ENCODE measurements at places on chromosomes 6 and 20.

GRCh38 chr6:128725271-128726233 is 157.4 kb upstream of the LAMA2 start:
- DNase-seq: peak; percentile 27

DNA sequence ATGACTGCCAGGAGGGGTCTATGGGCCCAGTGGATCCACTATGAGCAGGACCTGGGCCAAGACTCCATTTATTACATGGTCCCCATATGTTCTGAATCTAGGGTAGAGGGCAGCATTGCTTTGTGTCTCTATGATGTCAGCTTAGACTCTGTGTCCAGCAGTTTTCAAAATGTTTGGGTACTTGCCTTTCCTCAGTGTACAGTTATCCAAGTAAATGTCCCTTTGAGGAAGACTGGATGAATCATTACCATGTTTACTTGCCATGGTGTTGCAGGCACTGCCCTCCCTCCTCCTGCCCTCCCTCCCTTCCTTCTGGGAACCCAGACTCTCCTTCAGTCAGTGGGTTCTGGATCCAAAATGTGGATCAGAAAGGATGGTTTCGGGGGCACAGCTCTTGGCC is 108.6 kb downstream of the NRN1 start:
- no peak for DNase-seq

GRCh38 chr20:39468703-39469102 is 506.6 kb downstream of the DHX35 start:
- no peak for DNase-seq

DNA sequence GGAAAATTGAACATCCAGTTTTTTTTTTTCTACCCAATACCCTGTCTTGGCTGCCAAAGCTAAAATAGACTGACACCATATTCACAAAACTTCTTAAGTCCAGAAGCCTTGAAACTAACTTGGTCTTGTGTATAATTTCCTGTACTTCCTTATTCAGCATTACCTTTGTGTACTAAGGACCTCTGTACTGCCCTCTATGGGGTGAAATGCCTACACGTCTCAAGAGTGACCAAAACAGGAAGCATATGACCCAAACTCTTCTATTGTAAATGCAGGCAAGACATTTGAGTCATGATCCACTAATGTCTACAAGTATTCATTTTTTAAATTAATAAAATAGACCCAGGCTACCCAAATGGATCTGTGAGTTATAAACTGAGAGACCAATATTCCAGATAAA is 50.4 kb downstream of the HMGCLL1 start:
- DNase-seq: no peak

DNA sequence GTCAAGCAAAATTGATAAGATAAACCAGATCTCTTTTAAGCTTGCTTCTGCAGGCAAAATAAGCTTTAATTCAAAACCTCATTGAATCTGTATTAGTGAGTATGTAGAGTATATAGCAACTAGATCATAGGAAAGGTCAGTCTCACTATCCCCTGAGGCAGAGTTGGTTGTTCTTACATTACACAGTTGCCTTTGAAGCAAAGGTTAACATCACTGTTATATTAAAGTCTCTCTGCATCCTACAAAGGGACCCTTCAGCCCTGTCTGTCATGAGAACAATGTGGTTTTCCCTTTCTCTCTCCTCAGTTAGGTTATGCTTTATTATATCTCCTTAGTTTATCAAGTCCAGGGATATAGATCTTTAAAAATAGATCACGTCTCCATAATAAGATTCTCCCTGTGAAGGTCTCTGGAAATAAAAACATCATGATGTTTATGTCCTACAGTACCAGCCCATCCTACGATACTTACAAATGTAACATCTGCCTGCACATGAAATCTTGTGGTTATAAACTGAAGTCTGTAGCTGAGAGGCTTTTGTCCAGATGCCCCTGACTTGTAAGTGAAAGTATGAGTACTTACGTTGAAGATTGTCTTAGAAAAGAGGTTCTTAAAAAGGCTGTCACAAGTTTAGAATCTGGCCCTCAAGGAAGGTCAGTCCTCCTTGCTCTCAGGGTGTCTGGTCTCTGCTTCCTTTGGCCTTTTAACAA is 103.6 kb downstream of the VIP start:
- DNase-seq: no peak

DNA sequence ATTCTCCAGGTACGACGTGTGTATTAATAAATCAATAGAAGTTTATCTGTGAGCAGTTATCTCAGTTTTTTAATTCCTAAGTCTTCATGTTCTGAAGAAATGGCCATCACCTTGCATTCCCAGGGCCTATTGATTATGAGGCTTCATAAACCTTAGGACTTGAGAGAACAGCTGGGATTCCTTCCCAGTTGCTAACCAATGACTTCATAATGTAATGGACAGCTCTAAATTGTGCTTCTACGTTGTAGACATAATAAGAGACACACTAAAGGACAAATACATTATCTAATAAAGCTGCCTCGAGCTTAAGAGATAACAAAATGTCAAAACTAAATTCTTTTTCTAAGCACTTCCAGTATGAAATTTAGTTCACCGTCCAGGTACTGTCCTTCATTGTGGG is 30.6 kb downstream of the TSHZ2 start:
- no peak for DNase-seq

GRCh38 chr6:22026164-22026678 is 270.6 kb downstream of the PRL start:
- DNase-seq: no peak

GRCh38 chr20:18003897-18004296 is 35.1 kb downstream of the MGME1 start:
- no peak for DNase-seq

DNA sequence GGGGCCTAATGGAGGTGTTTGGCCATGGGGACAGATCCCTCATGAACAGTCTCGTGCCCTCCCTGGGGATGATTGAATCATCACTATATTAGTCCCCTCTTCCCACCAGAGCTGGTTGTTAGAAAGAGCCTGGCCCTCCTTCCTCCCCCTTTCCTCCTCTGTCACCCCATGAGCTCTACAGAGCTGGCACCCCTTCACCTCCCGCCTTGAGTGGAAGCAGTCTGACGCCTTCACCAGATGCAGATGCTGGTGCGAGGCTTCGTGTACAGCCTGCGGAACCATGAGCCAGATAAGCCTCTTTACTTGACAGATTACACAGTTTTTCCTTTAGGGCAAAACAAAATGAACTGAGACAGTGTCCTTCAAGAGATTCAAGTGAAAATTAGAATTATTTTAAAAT is 74.4 kb upstream of the RIPOR2 start:
- DNase-seq: no peak

GRCh38 chr6:41677124-41677921 is 39.1 kb downstream of the MDFI start:
- no peak for DNase-seq

DNA sequence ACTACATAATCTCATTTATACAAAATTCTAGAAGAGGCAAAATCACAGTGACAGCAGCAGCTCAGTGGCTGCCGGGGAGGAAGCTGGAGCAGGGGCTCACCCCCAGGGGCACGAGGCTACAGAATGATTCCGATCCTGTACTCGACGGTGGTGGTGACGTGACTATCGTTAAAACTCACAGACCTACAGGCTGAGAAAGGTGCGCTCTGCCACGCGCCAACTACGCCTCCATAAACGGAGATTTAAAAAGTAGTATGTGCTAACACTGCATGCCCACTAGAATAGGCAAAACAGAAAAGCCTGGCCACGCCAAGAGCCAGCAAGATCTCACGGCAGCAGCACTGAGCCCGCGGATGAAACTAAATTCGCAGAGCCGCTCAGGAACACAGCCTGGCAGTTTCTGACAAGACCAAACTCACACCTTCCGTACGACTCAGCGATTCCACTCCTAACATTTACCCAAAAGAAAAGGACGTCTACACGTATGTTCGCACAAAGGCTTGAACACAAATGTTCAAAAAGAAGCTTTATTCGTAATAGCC is 25.2 kb downstream of the TAF4 start:
- no peak for DNase-seq

DNA sequence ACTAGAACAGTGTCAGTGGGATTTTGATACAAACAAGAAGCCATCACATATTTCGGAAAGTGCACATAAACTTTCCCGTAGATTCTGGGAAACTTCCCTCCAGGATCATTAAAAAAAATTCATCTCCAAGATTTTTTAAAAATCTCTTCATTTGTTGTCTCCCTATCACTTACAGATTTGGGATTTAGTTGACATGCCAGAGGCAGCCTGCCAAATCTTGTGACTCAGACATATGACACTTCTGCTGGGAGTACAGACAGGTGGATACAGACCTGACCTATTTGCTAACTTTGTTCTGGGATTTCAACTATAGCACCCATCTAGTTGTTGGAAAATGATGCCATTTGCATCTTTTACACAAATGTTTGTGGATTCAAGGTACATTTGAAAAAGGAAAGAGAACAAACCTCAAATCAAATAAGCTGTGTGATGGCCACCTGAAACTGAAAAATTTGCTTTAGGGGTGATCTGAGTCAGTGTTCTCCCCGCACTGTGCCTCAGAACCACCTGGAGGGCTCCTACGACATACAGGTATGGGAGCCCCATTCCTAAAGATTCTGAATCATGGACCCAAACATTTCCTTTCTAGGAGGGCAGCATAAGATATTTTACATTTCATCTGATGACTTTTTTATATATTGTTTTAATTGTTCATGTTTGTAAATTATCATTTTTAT is 21.9 kb upstream of the CD2AP start:
- no peak for DNase-seq

- DNase-seq: no peak
Measured at GRCh38 chr6:79030511-79030910, 47.5 kb downstream of the PHIP start.

DNA sequence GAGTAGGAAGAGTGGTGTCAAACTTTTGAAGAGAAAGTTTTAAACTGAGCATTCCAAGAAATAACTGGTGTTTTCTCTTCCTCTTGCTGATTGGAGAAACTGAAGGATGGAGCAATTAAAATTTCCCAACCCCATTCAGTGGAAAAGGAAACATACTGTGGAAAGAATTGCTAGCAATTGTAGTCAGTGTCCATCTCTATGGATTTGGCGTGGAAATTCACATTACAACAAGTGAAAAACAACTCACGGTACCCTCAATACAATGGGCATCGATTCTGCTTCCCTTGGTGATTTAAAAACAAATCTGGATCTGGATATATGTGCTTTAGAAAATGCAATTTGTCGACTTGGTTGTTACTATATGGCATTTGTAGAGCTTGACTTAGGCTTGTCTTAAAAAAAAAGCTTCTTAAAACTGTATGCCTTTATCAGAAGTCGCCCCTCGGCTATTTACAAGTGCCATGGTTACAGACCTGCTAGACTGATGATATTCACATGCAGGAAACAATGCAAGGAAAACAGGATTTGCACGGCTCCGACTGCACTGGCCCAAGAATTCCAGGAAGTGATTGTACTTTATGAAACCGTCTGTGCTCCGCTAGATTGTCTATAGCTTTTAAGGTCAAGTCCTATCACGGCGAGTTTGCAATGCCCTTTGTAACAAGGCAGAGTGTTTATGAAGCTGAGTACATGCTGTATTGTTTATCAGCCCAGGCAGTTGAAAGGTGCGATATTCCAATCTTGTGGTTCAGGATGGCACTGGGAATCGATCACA is 131.7 kb upstream of the PHACTR1 start:
- DNase-seq: no peak

GRCh38 chr6:135525594-135525993 is 28.1 kb upstream of the AHI1 start:
- DNase-seq: no peak

GRCh38 chr6:104639668-104640067 is 220.1 kb downstream of the HACE1 start:
- no peak for DNase-seq

GRCh38 chr6:45398075-45398813 is 20.5 kb upstream of the SUPT3H start:
- peak; percentile 21 for DNase-seq

DNA sequence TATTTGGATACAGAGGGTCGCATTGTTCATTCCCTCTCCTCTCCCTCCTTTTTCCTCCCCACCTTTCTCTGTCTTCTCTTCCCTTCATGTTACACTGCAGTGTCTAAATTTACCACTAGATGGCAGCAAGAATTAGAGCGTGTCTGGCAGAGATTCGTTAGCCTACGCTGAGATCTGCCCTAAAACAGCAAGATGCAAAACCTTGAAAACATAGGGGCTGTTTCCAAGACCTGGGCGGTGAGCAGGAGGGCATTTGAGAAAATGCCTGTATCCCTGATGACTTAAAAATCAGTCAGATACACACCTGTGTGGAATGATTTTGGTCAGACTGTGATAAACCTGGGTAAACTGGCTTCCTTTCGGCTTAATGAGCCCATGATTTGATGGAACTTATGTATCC is 101.5 kb upstream of the ISM1 start:
- peak; percentile 55 for DNase-seq

- DNase-seq: no peak
Measured at GRCh38 chr20:53297154-53297529, 296.5 kb downstream of the ZNF217 start.

DNA sequence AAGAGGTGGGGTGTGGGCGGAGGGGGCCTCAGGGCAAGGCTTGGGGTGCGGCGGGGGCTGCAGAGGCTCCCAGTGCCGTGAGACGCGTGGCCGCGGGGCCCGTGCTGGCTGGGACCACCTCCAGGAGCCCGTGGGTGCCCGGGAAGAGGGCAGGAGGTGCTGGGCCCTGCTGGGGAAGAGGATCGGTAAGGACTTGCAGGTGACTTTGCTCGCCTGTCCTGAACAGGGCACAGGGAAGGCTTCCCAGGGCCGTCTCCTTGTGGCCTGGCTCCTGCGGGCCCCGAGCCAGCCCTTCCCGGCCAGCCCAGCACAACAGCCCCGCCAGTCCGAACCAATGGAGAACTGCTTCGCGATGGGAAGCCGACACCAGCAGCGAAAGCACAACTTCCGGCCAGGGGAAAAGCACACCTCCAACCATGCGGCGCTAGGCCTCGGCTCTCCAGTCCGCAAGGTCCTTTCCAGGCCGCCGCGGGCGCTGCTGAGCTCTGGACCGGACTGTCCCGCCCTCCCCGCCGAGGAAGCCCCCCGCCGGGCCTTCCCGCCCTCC is 32.3 kb downstream of the IRF4 start:
- DNase-seq: no peak

DNA sequence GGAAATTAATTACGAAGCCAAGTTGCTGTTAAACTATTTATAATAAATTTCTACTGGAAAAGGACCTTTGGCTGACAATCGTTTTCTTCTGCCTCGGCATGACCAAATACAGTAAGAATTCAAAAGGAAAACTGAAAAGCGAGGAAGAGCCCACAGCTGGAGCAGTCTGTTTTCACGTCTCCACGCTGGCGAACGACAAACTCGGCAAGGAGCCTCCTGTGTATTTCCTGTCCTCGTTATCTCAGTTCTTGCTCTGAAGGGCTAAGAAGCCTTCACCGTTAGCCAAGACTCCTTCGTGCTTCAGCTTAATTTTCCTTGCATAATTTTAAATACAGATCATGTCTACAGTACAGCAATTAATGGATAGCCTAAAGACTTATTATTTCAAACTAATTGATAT is 214.3 kb upstream of the PLCB4 start:
- DNase-seq: no peak

Data from CD4-positive, alpha-beta T cell treated with Interleukin-4 for 4 hours (primary cell).